ENCODE measurements at places on chromosomes 5 and 9. TPM values are rescaled to one million over a fixed set of nuclear protein-coding genes. Genes with fewer than 3 reads are reported as not detected.

- DNase-seq, result no peak
Observed at GRCh38 chr5:66198837-66199236, 54.7 kb downstream of the SREK1 start.

- no peak for DNase-seq
Observed at GRCh38 chr5:43429706-43430105, 17.5 kb upstream of the CCL28 start.

PCDHB5 gene
- total RNA-seq, result 6.8 TPM

ADAMTS2 gene
- total RNA-seq, result 10.5 TPM

DNA sequence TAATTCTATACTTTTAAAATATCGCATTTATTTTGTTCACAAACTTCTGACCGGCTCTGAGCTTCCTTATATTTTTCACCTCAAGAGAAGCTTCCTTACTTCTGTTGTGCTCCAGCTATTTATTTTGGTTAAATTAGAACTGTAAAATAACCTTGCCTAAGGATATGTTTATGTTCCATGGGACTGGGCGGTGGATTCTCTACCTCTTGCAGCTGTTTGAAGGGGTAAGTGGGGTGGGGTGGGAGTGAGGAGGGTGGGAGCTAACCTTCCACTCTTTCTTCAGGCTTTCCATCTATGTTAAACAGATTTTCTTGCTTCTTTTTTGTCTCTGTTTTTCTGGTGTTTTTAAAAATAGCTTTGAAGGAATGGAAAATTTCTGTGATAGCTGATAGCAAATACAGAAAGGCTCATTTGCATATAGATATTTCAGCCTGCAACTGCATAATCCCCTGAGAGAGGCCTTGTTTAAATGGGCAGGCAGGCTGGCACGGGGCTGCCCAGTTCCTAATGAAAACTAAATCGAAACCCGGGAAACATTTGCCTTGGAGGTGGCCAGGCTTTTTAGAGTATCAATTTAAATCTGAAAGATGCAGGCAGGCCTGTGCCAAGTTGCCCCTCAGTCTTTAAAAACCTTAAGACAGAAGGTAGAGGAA, 122.1 kb upstream of the DMAC1 start:
- no peak for DNase-seq

LVRN gene
- total RNA-seq, result 0.35 TPM

NFIB gene
- total RNA-seq, result 213 TPM

DNA sequence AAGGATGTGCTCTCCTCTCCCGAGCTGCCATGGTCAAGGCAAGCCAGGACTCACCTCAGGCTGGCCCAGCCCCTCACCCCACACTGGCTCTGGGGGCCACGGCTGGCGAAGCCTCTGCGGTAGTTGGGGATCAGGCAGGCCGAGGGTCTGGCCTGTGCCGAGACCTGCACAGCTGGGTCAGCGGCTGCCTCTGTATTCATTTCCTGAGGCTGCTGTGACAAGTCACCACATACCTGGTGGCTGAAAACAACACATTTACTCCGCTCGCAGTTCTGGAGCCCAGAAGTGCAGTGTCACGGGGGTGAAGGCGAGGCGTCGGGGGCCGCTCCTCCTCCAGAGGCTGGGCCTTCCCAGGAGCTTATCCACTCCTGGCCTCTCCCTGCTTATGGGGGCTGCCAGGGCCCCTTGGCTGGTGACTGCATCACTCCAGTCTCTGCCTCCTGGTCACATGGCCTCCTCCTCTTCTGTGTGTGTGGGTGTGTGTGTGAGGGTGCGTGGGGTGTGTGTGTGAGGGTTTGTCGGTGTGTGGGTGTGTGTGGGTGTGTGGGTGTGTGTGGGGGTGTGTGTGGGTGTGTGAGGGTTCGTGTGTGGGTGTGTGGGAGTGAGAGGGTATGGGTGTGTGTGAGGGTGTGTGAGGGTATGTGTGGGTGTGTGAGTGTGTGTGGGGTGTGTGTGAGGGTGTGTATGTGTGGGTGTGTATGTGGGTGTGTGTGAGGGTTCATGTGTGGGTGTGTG, 3.2 kb upstream of the SCGB3A1 start:
- no peak for DNase-seq

DNA sequence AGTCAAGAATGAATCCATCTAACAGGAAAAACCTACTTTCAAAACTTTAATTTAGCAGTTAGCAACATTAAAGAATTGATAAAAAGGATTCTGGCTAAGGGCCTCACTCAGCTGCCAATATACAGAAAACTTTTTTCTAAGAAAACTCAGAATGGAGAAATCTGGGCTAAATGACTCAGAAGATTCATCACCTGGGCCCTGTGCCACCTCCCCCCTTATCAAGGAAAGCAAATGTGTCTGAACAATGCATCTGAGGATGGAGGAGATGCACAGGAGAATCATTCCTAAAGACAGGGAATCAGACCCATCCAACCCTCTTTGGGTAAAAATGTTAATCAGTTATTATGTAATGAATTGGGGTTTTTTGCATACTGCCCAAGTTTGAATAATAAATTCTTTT, 592.0 kb upstream of the DMAC1 start:
- DNase-seq, result no peak

GRCh38 chr9:124960409-124960752, 19.5 kb upstream of the GOLGA1 start:
- DNase-seq, result no peak

- DNase-seq, result no peak
Observed at GRCh38 chr9:118305331-118305730, 601.1 kb downstream of the TLR4 start.

DNA sequence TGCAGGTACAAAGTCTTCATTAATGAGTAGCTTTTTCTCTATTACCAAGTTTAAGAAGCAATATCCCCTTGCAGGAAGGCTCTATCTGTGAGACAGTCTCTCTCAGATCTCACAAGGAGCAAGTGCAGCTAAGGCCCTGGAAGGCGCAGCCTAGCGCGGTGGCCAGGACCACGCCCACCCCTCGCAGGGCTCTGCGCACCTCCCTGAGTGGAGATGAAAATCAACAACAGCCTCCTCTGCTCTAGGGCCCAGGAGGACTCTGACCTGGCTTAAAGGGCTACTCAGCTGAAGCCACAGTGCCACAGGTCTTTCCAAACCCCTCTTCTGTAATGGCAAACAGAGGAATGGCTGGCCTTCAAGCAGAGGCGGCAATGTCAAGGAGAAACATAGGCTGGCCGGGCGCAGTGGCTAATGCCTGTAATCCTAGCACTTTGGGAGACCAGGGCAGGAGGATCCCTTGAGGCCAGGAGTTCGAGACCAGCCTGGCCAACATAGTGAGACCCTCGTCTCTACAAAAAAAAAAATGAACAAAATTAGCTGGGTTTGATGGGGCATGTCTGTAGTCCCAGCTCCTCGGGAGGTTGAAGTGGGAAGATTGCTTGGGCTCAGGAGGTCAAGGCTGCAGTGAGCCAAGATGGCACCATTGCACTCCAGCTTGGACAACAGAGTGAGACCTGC, 11.9 kb downstream of the SEC16A start:
- no peak for DNase-seq

LCN12 gene
- total RNA-seq, result 15.9 TPM

REEP2 gene
- 14.2 TPM for total RNA-seq

RAPGEF1 gene
- total RNA-seq, result 50.4 TPM

GCNT4 gene
- total RNA-seq, result 1.8 TPM

SLCO6A1 gene
- total RNA-seq, result 6.2 TPM

CYLC2 gene
- not detected for total RNA-seq

DNA sequence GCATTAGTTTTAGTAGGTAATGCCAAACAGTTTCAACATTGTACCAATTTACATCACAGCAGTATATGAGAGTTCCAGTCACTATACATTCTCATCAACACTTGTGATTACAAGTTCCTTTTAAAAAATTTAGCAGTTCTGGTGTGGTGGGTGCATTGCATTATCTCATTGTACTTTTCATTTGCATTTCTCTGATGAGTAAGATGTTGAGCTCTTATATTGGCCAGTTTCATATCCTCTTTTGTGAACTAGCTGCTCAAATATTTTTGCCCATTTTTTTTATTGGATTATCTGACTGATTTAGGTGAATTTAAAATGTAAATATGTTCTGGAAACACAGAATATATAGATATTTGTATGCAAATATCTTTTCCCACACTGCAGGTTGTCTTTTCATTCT, 160.9 kb upstream of the NR3C1 start:
- DNase-seq, result no peak

- no peak for DNase-seq
Observed at GRCh38 chr9:1051584-1052275, 1.6 kb downstream of the DMRT2 start.

DNA sequence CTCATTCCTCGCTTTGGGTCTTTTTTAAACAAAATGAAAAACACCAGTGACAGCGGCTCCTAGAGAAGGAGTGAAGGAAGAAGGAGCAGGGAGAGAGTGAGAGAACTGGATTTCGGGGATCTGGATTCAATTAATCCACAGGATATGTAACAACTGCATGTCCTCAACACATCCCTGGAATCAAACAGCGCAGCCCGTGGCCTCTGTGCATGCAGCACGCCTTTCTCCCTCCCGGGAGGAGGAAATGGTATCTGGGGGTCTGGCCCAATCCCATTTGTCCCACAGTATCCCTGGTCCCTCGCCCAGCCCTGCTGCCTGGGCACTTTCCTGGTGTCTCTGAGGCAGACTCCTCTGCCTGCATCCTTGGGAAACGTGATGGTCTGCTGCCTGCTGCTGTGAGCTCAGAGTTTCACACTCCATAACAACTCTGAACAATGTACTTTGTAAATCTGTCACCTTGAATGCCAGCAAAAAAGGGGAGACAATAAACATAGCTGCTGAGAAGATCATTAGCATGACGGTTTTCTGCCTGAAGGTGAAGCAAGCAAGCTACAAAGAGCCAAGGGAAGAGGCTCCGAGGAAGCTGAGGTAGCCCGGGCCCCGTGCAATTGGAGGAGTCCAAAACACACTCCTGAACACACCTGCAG, 56.1 kb downstream of the PTCH1 start:
- DNase-seq, result no peak

DNA sequence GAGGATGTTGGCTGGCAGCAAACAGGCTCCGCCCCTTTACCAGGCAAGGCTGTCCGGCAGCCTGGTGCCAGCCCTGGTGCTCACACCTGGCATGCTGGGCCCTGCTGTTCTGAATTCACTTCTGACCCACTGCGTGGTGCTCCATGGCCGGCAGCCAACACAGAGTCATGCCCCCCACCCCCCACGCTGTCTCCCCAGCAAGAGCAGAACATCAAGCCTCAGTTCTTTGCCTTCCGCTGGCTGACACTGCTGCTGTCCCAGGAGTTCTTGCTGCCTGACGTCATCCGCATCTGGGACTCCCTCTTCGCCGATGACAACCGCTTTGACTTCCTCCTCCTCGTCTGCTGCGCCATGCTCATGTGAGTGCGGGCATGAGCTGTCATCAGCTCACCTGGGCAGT, 12.6 kb upstream of the ENDOG start:
- no peak for DNase-seq

- no peak for DNase-seq
Observed at GRCh38 chr9:104177676-104178075, 83.6 kb downstream of the SMC2 start.

GRCh38 chr9:96413302-96414221, 4.6 kb downstream of the ZNF367 start:
- no peak for DNase-seq

PRRC1 gene
- total RNA-seq, result 81.5 TPM

DNA sequence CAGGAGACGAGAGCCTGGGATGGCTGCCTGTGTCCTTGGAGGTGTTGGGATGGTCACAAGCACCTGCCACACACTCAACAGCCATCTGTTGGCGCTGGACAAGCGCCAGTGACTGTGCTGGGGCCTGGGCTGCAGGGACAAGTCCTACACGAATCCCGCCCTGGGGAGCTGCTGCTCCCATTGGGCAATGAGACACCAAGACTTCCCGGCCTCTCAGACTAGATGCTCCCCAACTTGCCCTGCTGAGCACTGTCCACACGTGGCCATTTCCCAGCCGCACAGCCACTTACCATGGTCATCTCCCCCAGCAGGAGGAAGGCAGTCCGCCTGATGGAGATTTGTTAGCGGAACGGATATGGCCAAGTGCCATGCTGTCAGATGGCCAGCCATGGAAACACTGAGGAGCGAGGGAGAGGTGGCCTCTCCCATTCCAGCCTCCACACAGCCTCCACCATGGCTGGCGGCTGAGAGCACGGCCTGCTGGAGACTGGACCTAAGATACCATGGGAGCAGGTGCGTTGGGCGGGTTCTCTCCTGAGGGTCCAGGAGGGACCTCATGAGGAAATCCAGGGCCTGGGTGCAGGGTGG, 43.9 kb downstream of the PRRT1B start:
- DNase-seq, result no peak

SERF1B gene
- 43.2 TPM for total RNA-seq

SLC6A18 gene
- total RNA-seq, result not detected

- DNase-seq, result no peak
Observed at GRCh38 chr9:101472891-101473290, 37.3 kb upstream of the ALDOB start.

PCDHGB3 gene
- 0.64 TPM for total RNA-seq

GRCh38 chr9:20297646-20298084, 324.6 kb downstream of the MLLT3 start:
- DNase-seq, result no peak

COL27A1 gene
- 138 TPM for total RNA-seq

- no peak for DNase-seq
Observed at GRCh38 chr9:9598723-9599122, 1014.1 kb downstream of the PTPRD start.

CEMIP2 gene
- total RNA-seq, result 111 TPM

DNA sequence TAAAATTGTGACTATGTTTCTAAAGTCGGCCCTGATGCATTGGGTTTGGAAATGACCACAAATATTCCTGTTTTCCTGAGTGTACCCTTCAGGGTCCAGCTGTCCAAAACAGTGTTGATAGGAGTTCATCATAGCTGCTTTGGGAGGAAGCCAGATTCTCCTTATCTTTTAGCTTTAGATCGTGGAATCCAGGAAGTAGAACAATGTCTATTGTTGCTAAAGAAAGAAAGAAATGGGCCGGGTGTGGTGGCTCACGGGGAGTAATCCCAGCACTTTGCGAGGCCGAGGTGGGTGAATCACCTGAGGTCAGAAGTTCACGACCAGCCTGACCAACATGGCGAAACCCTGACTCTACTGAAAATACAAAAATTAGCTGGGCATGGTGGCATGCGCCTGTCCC, 9.5 kb downstream of the CAVIN4 start:
- DNase-seq, result no peak

GRCh38 chr9:37392272-37392671, 30.2 kb upstream of the GRHPR start:
- no peak for DNase-seq

DNA sequence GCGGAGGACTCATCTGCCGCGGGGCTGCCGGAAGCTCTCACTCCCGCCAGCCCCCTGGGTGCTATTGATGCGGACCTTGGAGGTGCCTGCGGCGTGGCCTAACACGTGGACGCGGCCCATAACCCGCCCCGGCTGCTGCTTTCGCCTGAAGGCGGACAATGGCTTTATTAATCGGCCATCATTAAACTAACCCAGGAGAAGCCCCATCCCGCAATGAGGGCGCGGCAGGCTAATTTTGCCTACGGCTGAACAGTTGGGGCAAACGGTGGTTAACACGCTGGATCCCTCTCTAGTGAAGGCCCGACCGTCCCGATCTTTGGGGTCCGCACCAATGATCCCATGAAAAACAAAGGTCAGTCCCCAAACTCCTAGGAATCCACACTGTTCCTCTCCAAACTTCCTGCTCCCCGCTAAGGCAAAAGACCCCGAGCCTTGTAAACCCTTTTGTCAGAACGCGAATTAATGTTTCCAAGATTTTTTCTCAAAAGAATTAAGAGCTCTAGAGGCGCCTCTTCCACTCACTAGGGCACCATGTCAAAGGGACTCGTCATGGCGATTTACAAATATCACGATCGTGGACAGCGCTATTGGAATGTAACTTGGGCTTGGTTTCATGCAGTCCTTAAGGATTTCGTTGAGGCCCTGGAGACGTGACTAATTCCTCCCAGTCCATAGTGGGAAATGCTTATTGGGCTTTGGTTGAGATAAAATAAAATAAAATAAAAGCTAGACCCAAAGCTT, 193.1 kb downstream of the MEF2C start:
- no peak for DNase-seq

GRCh38 chr5:73297430-73297829, 124.4 kb downstream of the TMEM174 start:
- no peak for DNase-seq
